Jurkat, Clone E6-1 (cell line): ENCODE measurements at places on chromosomes 6 and 20.

GRCh38 chr20:52150440-52151258, 40.9 kb downstream of the ZFP64 start:
- DNase-seq, result peak; percentile 48

DNA sequence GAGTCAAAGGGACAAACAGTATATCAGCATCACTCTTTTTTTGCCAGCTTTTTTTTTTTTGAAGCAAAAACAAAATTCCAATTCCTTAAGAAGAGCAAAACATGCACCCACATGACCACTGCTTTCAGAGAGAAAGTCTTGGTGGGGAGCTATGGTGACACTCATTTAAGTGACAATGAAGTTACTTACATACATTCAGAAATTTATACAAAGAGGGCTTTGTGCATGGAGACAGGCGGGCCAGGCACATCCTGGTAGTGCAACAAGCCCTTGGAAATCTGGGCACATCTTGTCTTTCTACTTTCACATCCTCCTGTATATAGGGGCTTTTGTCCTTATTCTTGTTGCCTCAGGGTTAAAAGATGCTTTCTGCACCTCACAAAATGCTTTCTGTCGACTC, 55.9 kb downstream of the IL22RA2 start:
- DNase-seq, result no peak

DNA sequence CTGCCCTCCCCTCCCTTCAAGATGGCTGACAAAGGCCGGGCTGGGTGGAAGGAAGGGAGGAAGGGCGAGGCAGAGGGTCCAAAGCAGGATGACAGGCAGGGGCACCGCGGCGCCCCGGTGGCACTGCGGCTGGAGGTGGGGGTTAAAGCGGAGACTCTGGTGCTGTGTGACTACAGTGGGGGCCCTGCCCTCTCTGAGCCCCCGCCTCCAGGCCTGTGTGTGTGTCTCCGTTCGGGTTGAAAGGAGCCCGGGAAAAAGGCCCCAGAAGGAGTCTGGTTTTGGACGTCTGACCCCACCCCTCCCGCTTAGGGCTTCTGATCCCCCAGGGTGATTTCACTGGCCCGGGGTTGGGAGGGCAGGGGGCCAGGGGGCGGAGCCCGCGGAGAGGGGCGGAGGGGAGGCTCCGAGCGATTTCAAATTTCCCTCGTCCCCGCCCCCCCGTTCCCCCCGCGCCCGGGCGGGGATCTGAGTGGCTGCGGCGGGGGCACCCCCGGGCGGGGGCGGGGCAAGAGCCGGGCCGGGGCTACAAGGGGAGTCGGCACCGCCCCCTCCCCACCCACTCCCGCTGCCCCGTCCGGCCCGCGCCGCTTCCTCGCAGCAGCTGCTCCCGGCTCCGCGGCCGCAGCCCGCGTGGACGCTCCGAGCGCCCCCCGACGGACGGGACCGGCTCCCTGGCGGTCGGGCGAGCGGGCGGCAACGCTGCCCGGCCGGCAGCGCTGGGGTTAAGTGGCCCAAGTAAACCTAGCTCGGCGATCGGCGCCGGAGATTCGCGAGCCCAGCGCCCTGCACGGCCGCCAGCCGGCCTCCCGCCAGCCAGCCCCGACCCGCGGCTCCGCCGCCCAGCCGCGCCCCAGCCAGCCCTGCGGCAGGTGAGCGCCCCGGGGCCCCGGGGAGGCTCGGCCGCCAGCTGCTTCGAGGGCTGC, at the start of gene DNMT3B:
Gene DNMT3B (plus strand): TSS at position 555 of the 923 bp plus-strand sequence. CDS start 17,939 bp downstream, outside the sequence.
- DNase-seq, result peak; percentile 45

GRCh38 chr6:31620586-31621319, at the start of gene PRRC2A:
Gene PRRC2A, plus strand, starts transcription at chr6:31620715. Its CDS starts 2,075 bp downstream, at chr6:31622790.
- DNase-seq, result peak; percentile 73

- DNase-seq, result no peak
These were observed 185.8 kb upstream of the TENT5A start for GRCh38 chr6:81938014-81938856.

DNA sequence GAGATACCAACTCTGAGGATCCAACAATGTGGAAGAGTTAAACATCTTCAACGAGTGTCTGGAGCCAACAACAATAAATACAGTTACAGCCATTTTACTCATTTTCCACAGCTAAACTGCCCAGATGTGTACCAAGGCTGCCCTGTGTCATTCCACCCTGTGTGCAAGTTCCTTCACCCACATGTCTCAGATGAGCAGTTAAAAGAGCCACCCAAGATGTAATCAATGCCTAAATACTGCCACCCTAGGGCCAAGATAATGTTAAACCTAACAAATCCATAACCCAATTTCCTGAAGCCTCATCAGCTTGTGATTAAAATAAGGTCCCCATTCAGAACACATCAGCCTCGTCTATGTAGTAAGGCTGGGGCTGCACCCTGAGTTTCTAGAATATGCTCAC, 59.9 kb downstream of the GMDS start:
- DNase-seq, result no peak

GRCh38 chr20:38315290-38315966, 11.5 kb downstream of the BPI start:
- no peak for DNase-seq

GRCh38 chr20:1813674-1814635, 81.3 kb upstream of the SIRPA start:
- no peak for DNase-seq

- DNase-seq, result no peak
These were observed 9.9 kb downstream of the TBCC start for GRCh38 chr6:42735976-42736375.

DNA sequence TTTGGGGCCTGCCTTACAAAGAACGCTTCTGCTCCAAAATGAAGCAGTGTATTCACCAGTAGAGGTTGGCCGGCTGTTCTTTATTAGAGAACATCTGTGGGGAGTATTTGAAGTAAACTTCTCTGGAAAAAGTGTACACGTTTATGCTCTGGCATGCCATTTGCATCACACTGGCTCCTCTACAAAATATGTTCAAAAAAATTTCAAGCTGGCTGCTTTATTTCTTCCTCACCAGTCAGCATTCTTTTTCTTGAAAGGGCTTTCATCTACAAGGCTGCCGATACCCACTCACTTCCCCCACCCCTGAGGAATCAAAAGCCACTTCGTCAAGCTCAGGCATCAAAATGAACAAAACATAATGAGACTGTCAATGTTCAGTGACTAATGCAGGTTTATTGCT, 294.1 kb downstream of the TFAP2B start:
- no peak for DNase-seq

- DNase-seq, result no peak
These were observed 6.4 kb downstream of the ZSWIM3 start for GRCh38 chr20:45863543-45864470.

- no peak for DNase-seq
These were observed 120.0 kb downstream of the CEBPB start for GRCh38 chr20:50310673-50311051.

DNA sequence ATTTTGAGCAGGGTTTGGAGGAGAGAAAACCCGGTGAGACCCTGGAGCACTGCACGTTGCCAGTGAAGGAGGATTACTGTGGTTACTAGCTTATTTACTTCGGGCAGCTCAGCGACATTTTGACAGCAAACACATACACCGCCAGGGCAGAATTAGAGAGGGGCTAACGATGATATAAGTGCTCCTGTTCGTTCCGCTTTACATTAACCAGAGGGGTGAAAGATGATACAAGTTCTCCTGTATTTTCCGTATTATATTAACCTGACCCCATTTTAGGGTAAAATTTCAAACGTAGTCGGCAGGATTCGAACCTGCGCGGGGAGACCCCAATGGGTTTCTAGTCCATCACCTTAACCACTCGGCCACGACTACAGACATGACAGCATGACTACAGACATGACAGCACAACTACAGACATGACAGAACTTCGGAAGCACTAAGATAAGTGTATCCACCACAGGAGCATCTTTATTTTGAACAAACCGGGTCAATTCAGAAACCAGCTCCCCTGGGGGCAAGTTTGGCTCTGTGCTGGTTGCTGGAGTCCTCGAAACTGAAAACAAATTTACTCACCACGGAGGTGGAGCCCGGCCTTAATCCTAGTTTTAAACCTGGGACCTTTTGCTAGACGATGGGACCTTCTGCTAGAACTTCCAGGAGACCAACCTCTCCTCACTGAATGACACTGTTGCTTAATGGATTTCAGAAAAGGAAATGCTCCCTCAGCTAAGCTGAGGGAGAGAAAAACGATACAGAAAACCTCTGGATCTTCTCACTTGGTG, 80.4 kb upstream of the ZNF184 start:
- DNase-seq, result peak; percentile 15

GRCh38 chr6:154370545-154370944, 13.9 kb upstream of the IPCEF1 start:
- DNase-seq, result no peak

- no peak for DNase-seq
These were observed 130.0 kb upstream of the GMDS start for GRCh38 chr6:2375443-2375842.

DNA sequence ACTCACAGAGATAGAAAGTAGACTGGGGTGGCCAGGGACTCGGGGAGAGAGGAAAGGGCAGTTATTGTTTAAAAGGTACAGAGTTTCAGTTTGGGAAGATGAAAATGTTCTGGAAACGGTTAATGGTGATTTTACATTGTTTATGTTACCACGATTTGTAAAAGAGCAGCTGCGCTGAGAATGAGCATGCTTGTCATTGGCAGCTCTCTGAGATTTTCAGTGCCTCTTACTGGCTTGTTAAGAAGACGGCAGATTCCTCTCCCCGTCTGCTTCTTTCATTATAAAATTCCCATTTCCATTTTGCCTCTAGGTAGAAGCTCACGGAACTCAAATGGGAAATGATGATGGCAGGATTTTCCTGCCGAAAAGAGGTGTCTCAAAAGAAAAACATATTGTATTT, 39.7 kb upstream of the PPP1R3G start:
- DNase-seq, result no peak

- DNase-seq, result no peak
These were observed 137.9 kb upstream of the EDN1 start for GRCh38 chr6:12152023-12152970.

GRCh38 chr20:15138548-15139126, 801.2 kb upstream of the FLRT3 start:
- no peak for DNase-seq

GRCh38 chr6:41700463-41701347, 34.7 kb downstream of the TFEB start:
- DNase-seq, result no peak

- peak; percentile 59 for DNase-seq
These were observed 5.0 kb downstream of the KIF3B start for GRCh38 chr20:32282461-32282860.

DNA sequence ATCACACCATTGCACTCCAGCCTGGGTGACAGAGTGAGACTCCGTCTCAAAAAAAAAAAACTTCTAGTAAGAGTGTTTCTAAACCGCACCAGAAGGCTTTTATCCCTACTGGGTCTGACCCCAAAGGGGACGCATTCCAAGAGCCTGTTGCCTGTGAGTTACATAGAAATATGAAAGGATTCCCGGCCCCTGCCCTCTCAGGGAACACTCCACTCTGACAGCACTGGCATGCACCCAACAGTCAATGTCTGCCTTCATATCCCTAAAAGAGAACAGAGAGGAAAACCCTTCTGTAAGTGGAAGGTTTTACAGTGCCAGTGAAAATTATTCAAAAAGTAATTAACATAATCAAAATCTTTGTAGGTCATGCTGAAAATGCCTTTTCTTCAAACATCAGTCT, 117.1 kb upstream of the PTPRT start:
- DNase-seq, result no peak

- DNase-seq, result no peak
These were observed 58.4 kb downstream of the TRERF1 start for GRCh38 chr6:42393339-42393738.

DNA sequence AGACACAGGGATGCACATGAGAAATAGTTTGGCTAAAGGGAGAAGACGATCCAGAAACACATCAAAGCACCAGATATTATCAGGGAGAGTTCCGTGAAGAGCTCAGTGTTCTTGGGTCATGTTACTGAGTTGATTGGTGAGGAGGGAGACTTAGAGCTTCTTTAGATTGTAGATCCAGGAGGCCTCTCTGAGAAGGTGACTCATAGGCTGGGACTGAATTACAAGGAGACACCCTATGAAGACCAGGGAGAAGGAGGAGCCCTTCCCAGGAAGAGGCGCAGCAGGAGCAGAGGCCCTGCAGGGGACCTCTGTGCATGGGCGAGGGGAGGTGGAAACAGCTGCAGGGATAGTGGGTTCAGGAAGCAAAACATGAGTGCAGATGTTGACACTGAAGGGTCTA, 196.5 kb downstream of the SLC24A3 start:
- no peak for DNase-seq

GRCh38 chr6:68400396-68400795, 234.7 kb upstream of the ADGRB3 start:
- no peak for DNase-seq

DNA sequence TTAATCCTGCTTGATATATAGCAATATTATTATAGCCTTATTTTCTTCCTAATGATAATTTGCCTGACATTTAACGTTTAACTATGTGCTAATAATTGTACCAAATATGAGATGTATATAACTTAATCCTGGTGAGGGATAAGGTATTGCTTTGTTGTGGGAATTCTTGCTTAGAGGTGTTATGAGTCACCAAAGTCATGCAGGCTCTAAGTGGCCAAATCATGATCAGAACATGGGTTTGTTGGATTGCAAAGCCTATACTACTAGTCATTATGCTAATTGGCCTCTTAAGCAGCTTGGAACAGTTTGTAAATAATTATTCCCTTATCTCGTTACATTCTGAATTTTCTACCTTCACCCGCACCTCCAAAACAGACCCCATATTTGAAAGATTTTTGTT, 21.9 kb upstream of the C6orf141 start:
- no peak for DNase-seq

DNA sequence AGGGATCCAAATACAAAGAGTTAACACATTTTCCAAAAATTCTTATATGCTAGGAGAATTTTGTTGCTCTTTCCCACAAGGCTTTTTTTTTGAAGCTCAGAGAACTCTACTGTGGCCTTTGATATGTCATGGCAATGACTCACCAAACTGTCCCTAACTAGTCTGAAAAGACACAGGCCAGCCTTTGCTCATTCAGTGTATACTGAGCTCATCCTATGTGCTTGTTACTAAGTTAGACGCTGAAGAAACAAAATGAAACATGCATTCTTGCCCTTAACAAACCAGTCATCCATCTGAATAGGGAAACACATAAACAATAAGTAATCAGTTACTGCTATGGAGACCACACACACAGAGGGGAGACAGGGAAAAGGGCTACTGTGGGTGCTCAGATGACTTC, 291.8 kb downstream of the FOXC1 start:
- no peak for DNase-seq

GRCh38 chr20:33524261-33524660, 34.4 kb downstream of the CBFA2T2 start:
- DNase-seq, result no peak
